Activated CD4-positive, alpha-beta T cell treated with anti-CD3 and anti-CD28 coated beads, Interleukin-2, amount 10 ng/mL, durations not matched to agents 24 days and 14 days (primary cell): ENCODE measurements at places on chromosomes 3 and 15. TPM values are rescaled to one million over a fixed set of nuclear protein-coding genes. Genes with fewer than 3 reads are reported as not detected.

- peaks cover 20% of the 10 kb centered on the region for H3K27me3 ChIP-seq
- no peak overlapping the region for H3K27ac ChIP-seq
- H3K36me3 ChIP-seq, result no peaks in the 10 kb centered on the region
Observed at GRCh38 chr15:94196531-94196930, 34.8 kb upstream of the MCTP2 start.

GRCh38 chr3:133268726-133269134 lies 131.1 kb upstream of the BFSP2 start:
- H3K36me3 ChIP-seq, result no peaks in the 10 kb centered on the region
- H3K4me3 ChIP-seq, result no peak overlapping the region
- DNase-seq, result no peak
- peaks cover 9% of the 10 kb centered on the region for H3K27me3 ChIP-seq

GRCh38 chr3:188432802-188433520 lies 279.0 kb downstream of the LPP start:
- peaks cover 25% of the 10 kb centered on the region for H3K36me3 ChIP-seq
- peak; percentile 63 for DNase-seq
- peak overlapping the region; percentile 69 for H3K4me3 ChIP-seq
- H3K27ac ChIP-seq, result peak overlapping the region; percentile 82

DNA sequence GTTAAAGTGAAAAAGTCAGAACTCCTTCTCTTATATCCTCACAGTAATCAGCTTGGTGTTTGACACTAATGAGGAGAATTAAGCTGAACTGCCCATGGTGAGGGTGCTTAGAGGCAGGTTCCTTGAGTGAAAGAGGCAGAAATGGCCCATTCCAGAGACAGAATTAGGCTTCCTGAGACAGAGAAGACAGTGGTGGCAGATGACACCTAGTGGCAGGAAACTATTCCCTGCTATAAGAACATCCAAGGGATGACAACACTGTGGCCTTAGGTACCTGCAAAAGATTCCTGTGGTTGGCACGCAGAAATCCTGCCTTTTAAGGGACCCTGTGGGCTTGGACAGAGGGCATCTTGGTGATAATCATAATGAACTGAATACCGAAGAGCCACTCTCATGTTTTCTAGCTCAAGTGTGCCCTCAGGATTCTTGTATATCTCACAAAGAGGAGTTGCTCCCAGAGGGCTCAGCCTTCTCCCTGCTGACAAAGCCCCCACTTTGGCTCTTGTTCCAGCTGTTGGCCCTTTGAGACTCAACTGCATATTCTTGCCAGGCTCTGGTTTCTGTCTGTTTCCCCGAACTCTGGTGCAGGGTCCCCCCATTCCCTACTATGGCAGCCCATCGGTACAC lies 56.0 kb downstream of the KBTBD12 start:
- no peak overlapping the region for H3K27ac ChIP-seq
- no peak overlapping the region for H3K4me3 ChIP-seq
- peaks cover 51% of the 10 kb centered on the region for H3K27me3 ChIP-seq
- H3K36me3 ChIP-seq, result no peaks in the 10 kb centered on the region
- H3K4me1 ChIP-seq, result no peaks in the 10 kb centered on the region

SI gene
- not detected in 2 replicates for total RNA-seq

DNA sequence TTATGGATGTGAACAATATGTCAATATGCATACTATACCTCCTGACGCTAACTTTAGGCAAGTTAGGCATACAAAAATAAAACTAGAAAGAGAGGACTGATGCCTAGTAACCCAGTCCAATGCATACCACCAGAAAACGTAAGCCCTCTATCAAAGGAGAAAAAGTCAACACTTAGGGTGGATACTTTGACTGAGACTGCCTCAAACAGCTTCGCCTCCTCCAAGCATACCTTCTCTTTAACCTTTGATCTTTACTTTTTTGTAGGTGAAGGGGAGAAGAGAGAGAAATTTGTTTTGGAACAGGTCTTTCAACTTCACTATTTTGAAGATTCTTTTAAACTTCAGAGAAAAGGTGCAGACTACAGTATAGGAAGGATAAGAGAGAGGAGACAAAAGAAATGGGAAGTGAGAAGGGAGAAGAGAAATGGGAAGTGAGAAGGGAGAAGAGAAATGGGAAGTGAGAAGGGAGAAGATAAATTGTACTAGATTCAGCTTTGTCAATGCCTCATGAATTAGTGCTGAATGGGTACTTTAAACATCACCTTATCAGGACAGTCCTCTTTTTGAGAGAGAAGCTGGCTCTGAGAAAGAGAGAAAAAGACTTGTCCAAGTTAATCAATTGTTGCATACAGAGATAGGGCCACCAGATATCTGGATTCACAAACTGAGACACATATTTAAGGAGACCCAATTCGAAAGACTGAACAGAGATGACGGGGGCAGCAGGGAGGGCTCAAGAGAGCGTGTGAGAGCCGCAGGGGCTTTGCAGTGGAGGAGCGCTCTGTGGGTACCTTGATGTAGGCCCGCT lies 1.0 kb downstream of the P3H2 start:
- peak overlapping the region; percentile 46 for H3K4me3 ChIP-seq
- H3K27me3 ChIP-seq, result peaks cover 64% of the 10 kb centered on the region
- H3K4me1 ChIP-seq, result peaks cover 3% of the 10 kb centered on the region
- H3K27ac ChIP-seq, result no peak overlapping the region
- DNase-seq, result no peak
- H3K36me3 ChIP-seq, result no peaks in the 10 kb centered on the region

DNA sequence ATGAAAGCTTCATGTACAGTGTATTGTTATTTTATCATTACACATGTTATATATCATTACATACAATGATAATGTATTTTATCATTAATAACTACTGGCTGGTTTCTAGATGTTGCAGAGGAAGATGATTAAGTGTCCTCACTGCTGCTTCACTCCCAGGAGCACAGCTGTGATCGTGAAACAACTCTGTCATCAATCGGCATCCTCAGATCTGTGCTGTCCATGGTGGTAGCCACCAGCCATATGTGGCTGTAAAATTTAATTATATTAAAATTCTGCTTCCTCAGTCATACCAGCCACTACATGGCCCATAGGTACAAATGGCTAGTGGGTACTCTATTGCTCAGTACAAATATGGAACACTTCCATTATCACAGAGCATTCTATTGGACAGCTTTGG lies 379.4 kb upstream of the CFAP20DC start:
- no peaks in the 10 kb centered on the region for H3K27me3 ChIP-seq
- H3K36me3 ChIP-seq, result peaks cover under 1% of the 10 kb centered on the region
- H3K4me1 ChIP-seq, result peaks cover 38% of the 10 kb centered on the region
- H3K4me3 ChIP-seq, result no peak overlapping the region
- peak overlapping the region; percentile 8 for H3K27ac ChIP-seq
- no peak for DNase-seq

CLDN1 gene
- 0.33 and 0.52 TPM in 2 replicates for total RNA-seq

DUOXA2 gene
- total RNA-seq, result not detected in 2 replicates

DNA sequence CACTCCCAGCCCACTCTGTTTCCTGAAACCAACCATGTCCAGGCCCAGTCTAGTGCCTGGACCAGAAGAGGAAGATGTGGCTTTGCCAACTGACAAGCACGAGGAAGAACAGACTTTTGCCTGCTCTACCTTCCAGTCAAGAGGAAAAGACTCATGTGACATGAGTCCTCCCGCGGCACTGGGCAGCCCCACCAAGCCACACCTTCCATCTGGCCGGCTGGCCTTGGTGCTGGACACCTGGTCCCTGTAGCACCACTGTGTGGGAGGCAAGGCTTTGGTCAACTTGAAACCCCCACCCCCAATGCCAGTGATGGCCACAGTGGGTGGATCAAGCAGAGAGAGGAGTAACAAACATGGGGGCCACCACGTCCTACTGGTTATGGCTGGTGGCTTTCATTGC lies 12.5 kb downstream of the CHDH start:
- no peaks in the 10 kb centered on the region for H3K4me1 ChIP-seq
- no peak overlapping the region for H3K27ac ChIP-seq
- H3K36me3 ChIP-seq, result no peaks in the 10 kb centered on the region
- no peak for DNase-seq
- peaks cover 2% of the 10 kb centered on the region for H3K27me3 ChIP-seq

DNA sequence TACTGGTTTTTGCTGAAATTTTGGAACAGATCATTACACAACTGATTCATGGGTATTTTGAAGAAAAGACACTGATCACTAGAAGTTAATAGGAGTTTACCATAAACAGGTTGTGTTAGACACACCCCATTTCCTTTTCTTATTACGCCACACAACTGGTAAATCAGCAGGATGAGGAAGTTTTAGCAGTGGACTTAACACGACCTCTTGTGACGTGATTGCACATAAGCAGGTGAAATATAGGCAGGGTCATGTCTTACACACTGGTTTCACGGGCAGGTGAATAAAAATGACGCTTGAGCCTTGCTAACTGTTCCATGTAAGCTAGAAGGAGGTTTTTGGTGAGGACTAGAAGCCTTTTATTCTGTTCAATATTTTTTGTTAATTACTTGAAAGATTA lies 27.1 kb upstream of the TPRG1 start:
- peak; percentile 79 for DNase-seq
- H3K4me3 ChIP-seq, result no peak overlapping the region
- no peaks in the 10 kb centered on the region for H3K36me3 ChIP-seq

DNA sequence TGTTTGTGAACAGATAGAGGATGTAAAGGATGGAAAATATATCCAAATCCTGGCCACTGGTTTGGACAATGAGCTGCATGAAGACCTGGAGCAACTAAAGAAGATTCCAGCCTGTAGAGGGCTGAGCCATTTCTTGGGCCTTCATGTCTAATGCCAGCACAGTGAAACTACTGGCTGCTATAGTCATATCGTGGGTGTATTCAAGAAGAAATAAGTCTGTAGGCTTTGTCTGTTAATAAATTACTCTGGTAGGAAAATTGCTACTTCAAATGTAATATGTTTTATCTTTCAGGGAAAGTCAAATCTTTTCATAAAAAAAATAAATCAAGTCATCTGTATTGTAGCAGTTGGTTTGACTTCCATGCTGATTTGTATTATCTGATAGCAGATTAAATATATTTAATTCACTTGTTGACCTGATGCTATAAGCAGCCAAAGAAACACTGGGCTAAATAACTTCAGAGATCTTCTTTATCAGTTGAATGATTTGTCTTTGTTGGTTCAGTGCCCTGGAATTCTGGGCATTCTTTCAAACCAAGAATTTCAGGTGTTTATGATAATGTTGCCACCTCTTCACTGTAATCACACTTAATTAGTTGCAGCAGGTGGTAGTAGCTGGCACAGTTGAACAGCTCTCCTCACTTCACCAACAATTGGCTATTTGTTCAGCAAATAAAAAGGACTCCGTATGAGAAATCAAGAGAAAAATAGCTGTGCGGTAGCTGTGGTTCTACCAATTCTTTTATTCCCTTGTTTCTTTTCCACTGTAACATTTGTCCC lies 1109.5 kb downstream of the NSUN3 start:
- H3K27ac ChIP-seq, result no peak overlapping the region
- DNase-seq, result no peak
- no peaks in the 10 kb centered on the region for H3K36me3 ChIP-seq
- no peaks in the 10 kb centered on the region for H3K27me3 ChIP-seq
- no peaks in the 10 kb centered on the region for H3K4me1 ChIP-seq

ITIH4 gene
- total RNA-seq, result 3.5 and 3.6 TPM in 2 replicates

DNA sequence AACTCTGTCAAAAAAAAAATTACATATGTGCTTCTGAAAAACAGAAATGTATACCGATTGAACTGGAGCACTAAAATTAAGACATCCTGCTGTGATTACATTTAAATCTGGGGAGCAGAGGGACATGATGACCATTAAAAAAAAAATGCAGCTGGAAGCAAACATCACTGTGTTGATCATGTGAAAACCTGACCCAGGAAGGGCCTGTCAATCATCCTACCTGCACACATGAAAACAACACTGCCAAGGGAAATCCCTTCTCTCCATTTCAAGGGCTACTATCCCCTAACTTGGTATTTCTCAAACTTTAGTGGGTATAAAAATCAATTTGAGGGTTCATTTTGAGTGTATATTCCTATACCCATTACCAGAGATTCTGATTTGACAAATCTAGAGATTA lies 719.9 kb upstream of the CBLB start:
- no peak overlapping the region for H3K4me3 ChIP-seq
- peaks cover 2% of the 10 kb centered on the region for H3K27me3 ChIP-seq
- DNase-seq, result no peak
- no peaks in the 10 kb centered on the region for H3K36me3 ChIP-seq
- H3K4me1 ChIP-seq, result peaks cover 2% of the 10 kb centered on the region
- peak overlapping the region; percentile 2 for H3K27ac ChIP-seq

DNA sequence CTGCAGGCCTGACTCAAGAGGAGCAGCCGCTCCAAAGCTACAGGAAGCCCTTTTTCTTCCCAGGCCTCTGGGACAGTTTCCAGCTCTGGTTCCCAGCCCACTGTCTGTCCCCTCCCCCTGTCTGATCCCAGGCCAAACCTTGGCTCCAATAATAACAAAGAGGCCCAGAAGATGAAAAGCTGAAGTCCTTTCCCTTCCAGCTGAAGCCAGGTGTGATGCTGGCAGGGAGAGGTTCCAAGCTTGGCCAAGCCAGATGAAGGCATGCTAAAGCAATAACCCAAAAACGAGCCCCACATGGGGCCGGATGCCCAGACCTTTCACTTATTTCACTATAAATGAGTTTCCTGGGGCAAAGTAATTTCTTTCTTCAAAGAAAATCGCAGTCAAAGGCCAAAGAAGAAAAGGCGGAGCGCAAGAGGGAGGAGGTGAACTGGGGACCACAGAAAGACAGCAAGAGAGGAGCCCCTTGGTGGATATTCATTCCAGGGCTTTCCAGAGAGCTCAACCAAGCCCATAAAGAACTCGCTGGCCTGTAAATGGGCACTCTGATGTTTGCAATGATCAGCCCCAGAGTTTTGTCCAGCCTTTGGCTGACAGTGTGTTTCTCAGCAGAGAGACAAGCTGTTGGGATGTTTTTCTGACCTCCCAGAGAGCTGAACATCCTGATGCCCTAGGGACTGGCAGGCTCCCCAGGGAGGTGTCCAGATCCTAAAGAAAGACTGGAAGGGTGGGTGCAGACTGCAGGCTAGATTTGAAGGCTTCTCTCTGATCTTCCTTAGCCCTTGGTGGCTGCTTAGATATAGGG lies 157.6 kb downstream of the UACA start:
- H3K4me1 ChIP-seq, result no peaks in the 10 kb centered on the region
- H3K27ac ChIP-seq, result no peak overlapping the region
- H3K36me3 ChIP-seq, result no peaks in the 10 kb centered on the region

GRCh38 chr3:172138792-172139507 lies 99.6 kb downstream of the FNDC3B start:
- H3K27ac ChIP-seq, result peak overlapping the region; percentile 67
- peaks cover 47% of the 10 kb centered on the region for H3K4me1 ChIP-seq
- peaks cover 7% of the 10 kb centered on the region for H3K36me3 ChIP-seq
- H3K4me3 ChIP-seq, result peak overlapping the region; percentile 26

BFSP2 gene
- not detected in 2 replicates for total RNA-seq

GP9 gene
- not detected in 2 replicates for total RNA-seq

DNA sequence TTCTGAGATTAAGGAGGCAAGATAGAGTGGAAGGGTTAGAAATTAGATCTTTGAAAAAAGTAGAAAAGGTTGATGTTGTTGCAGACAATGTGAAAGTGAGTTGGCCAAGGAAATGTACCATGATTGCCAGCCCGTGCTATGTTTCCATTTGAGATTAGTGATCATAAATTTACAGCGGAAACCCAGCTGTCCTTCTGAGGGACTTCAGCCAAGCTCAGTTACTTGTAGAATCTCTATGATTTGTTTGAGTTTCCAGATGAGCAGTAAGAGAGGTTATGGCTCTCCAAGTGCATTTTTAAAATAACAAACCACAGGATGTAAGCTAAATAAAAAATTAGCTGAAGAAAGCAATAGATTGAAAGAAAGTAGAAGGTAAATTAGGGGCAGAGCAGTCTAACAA lies 54.2 kb upstream of the RBMS3 start:
- DNase-seq, result no peak
- no peaks in the 10 kb centered on the region for H3K36me3 ChIP-seq
- no peak overlapping the region for H3K4me3 ChIP-seq
- peaks cover 6% of the 10 kb centered on the region for H3K4me1 ChIP-seq
- H3K27me3 ChIP-seq, result no peaks in the 10 kb centered on the region

ECE2 gene
- total RNA-seq, result not detected in 2 replicates

GRCh38 chr15:77168141-77168540 lies 97.2 kb upstream of the TSPAN3 start:
- H3K27me3 ChIP-seq, result no peaks in the 10 kb centered on the region
- H3K27ac ChIP-seq, result no peak overlapping the region
- H3K4me1 ChIP-seq, result peaks cover 7% of the 10 kb centered on the region
- DNase-seq, result no peak
